ENCODE measurements at places on chromosomes 12 and 14.

GRCh38 chr12:3034067-3034750, 43.0 kb upstream of the TSPAN9 start:
- peak; percentile 13 for DNase-seq

DNA sequence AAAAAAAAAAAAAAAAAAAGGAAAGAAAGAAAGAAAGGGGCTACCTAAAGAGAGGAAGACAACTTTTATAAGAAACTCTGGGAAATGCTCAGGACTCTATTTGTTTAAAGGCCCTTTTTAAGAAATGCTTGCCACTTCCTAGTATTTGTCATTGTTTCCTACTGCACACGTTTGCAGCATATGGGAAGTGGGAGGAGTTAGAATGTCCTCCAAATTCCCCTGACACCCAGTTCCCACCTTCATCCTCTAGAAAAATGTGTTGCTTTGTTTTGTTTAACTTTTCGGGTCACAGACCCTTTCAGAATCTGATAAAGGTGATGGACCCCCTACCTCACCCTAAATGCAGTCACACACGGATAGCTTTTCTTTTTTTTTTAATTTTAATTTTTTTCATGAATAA, 40.8 kb downstream of the NINJ2 start:
- DNase-seq = no peak

GRCh38 chr12:21849878-21850277, 75.4 kb upstream of the KCNJ8 start:
- DNase-seq = no peak

- DNase-seq = no peak
These were observed 132.5 kb downstream of the GPR135 start for GRCh38 chr14:59332727-59333126.

DNA sequence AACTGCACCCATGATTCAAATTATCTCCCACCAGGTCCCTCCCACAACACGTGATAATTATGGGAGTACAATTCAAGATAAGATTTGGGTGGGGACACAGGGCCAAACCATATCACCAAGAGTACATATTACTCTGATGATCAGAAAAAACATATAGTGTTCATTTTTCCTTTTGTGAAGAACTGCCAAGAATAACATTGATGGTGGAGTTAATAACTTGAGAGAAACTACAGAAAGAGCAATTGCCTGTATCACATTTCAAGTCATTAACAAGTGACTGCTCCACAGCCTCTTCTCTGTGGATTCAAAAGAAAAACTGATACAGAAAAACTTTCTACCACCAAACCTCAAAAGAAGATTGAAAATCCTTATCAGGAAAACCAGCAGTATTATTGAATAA, 34.7 kb downstream of the GRIP1 start:
- DNase-seq = no peak

- no peak for DNase-seq
These were observed 17.3 kb upstream of the STAC3 start for GRCh38 chr12:57268264-57268663.

GRCh38 chr12:69524331-69524630, 54.1 kb downstream of the FRS2 start:
- DNase-seq = no peak

DNA sequence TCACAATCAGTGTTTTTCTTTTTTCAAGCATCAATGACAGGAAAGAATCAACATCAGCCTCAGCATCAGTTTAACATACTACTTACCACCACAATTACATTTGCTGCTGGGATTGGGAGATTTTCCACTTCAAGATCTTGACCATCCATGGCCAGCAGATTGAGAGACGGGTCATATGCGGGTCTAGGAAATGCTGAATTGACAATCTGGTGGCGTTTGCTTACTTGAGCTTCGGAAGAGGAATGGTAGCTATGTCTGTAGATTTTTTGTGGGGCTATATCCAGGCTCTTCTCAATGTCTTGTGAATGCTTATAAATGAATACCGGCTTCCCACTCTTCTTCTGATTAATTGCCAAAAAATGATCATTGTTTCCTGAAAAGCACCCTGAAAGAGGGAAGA, 27.9 kb downstream of the PTPRR start:
- no peak for DNase-seq

Data from stimulated activated CD4-positive, alpha-beta T cell treated with anti-CD3 and anti-CD28 coated beads, Interleukin-12 subunit alpha, Interleukin-12 subunit beta, amount 100 ng/mL, for 4 hours (primary cell).